Substantia nigra (tissue), 51 donors: ENCODE measurements at places on chromosomes 12 and 14.

DNA sequence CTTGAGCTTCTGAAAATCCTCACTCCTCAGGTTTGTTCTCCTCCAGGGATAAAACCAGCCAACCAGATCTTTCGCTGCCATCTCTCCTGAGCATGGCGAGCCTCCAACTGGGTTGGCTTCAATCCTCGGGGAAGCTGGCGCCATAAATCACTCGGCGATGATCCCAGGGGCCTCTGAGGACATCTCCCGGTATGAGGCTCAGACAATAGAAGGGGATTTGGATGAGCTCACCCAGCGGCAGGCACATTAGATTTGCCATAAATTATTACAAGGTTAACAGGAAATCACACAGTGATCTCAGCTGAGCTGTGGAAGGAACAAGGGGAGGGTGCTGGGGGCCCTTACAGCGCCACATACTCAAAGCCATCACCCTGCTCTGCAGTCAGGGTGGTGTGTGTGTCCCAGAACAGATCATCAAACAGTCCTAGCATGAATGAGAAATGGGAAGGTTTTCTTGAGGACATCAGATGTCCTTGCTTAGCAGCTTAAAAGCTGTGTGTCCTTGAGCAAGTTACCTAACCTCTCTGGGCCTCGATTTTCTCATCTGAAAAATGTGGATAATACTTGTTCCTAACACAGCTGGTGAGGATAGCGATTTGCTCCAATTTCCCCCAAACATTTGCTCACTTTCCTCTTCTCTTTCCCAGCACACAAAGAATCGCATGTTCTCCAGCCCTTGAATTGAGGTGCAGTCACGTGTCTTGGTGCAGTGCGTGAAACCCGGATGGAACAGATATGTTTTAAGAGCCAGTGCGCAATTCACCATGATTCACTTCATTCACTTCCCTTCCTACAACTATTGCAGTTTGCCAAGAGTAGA lies 142.8 kb downstream of the SCARB1 start:
- peak; percentile 44 for DNase-seq

DNA sequence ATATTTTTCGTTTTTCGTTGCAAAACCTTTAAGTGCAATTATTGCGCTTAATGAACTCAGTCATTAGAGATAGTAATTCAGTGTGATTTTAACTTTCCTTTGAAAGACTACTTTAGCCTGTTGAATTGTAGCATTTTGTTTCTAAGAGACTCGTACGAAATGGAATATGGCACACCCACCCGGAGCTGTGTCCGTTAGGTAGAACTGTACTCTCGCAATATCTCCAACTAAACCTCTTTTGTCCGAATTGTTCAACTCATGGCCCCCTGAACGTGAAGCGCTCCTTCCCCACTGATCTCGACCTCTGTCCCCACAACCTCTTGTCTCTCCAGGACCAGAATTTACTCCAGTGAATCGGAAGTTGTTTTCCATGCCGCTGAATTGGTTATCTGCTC lies 800 bp downstream of the PCNX4 start:
- no peak for DNase-seq

GRCh38 chr14:60658211-60658690 lies 9.0 kb upstream of the SIX1 start:
- DNase-seq = no peak

- no peak for DNase-seq
These were observed 33.9 kb downstream of the CCDC177 start for GRCh38 chr14:69540654-69541335.

DNA sequence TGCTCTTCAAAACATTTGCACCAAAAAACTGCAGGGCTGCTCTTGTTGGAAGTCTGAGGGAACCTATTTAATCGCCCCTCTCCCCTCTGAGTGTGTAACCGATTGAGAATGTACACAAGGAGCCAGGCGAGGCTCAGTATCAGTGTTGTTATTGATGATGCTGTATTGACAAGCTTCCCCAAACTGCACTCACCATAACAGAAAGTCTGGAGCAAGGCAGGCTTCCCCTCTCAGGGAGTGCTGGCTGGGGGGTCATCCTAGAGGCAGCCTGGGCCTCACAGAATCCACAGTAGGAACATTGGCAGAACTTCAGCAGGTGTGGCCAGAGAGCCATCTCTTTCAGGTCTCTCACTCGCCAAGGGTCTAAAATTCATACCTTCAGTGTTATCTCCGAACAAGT lies 58.1 kb upstream of the TUNAR start:
- no peak for DNase-seq

GRCh38 chr12:53101266-53101665 lies 2.0 kb upstream of the SOAT2 start:
- DNase-seq = no peak

DNA sequence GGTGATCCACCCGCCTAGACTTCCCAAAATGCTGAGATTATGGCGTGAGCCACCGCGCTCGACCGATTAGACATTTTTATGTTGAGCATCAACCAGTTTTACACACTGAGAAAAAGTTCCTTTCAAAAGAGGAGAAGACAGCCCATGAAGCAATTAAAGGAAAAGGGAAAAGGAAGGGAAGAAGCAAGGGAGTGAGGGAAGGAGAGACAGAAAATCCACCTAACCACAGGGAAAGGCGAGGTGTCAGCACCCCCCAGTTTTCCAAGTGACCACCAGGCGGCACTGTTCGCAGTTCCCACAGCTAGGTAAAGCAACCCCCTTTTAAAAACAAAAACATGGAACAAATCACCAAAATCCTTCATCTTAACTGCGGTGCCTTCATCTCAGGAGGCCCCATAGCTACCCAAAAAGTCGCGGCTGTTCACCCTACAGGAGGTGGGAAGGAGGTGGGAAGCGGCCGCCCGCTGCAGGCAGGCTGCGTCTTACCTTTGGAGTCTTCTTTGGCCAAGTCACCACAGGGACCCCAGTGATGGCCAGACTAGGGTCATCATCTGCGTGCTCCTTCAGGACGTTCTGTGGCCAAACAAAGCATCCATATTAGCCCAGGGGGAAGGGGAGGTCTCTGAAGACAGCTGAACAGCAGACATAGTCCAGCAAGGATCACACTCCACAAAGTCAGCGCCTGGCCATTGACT lies 86.6 kb downstream of the KDM2B start:
- peak; percentile 23 for DNase-seq

DNA sequence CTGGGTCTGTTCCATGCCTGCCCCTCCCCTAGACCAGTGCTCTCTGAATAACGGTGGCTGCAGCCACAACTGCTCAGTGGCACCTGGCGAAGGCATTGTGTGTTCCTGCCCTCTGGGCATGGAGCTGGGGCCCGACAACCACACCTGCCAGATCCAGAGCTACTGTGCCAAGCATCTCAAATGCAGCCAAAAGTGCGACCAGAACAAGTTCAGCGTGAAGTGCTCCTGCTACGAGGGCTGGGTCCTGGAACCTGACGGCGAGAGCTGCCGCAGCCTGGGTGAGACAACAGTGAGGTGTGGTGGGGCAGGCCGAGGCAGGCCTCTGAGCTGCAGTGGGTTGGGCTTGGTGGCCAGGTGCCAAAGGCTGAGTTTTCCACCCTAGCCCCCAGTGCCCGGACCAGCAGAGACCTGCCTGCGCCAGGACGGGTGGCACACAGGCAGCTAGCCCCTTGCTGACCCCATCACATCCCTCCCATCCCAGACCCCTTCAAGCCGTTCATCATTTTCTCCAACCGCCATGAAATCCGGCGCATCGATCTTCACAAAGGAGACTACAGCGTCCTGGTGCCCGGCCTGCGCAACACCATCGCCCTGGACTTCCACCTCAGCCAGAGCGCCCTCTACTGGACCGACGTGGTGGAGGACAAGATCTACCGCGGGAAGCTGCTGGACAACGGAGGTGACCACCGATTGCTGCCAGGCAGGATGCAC lies 28.2 kb upstream of the LRP1-AS start:
- DNase-seq = peak; percentile 45

GRCh38 chr12:14373217-14373616 lies 7.7 kb downstream of the ATF7IP start:
- DNase-seq = no peak

GRCh38 chr12:94207849-94208621 lies 59.7 kb downstream of the PLXNC1 start:
- DNase-seq = no peak

GRCh38 chr12:116202940-116203339 lies 74.6 kb downstream of the MED13L start:
- DNase-seq = no peak

- no peak for DNase-seq
These were observed 11.4 kb downstream of the CABP1 start for GRCh38 chr12:120651821-120652220.

GRCh38 chr14:72610831-72611200 lies 283.1 kb downstream of the DPF3 start:
- DNase-seq = no peak

GRCh38 chr12:108803428-108804105 lies 53.8 kb downstream of the SSH1 start:
- DNase-seq = peak; percentile 11

DNA sequence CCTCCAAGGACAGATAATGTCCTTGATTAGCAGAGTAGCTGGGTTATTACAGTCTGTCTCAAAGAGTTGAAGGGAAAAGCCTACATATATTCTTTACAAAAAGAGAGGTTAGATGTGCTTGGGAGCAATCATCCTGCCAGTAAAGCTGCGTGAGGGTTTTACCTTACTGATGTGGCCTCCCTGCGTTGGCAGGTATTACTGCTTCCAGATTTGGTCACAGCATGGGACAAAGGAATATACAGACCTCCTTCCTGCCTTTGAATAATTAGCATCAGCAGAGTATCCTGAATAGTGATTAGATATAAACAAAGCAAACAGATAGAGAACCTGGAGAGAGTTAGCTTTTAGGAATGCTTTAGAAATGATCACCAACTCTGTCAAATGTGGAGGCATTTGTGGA lies 69.6 kb downstream of the TMTC2 start:
- DNase-seq = no peak

DNA sequence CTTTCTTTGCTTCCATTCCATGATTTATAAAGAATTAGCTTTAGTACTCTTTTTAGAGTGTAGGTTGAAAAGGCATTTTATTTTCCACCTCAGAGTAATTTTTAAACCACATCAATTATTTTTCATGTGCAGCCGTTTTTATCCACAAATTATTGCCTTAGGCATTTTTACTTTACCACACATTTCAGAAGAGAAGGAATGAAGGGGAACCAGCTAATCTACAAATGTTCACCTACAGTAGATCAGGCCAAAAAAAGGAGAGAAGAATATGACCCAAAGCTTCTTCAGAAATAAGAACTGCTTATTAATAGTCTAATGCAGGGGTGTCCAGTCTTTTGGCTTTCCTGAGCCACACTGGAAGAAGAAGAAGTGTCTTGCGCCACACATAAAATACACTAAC lies 19.8 kb upstream of the NTN4 start:
- DNase-seq = no peak

- DNase-seq = no peak
These were observed 781 bp downstream of the ADGRD1 start for GRCh38 chr12:130954544-130954831.

- DNase-seq = no peak
These were observed 87.1 kb downstream of the ALG10 start for GRCh38 chr12:34109390-34109789.

GRCh38 chr14:61927520-61927919 lies 165.3 kb downstream of the SNAPC1 start:
- DNase-seq = no peak

DNA sequence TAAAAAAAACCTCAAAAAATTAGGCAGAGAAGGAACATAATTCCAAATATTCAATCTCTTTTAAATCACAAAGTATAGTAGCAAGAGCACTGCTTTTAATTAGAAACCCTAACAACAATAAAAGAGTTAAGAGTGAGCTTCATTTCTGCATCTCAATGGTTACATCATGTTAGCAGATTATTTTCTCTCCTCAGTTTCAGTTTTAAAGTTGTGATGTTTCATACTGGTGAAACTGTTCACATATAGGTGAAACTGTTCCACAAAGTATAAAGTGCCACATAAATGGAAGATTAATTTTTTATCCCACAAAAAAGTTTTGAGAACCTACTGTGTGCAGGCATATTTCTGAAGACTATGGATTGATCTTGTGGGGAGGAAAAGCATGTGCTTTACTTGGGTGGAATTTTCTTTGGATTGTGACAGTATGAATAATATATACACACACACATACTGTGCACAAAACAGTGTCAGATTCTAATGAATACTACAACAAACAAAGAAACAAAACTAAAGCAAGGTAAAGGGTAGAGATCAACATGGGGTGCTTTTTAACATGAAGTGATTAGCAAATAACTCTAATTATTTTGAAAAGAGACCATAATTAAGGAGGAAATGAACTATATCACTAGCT lies 17.1 kb downstream of the LUM start:
- DNase-seq = no peak

DNA sequence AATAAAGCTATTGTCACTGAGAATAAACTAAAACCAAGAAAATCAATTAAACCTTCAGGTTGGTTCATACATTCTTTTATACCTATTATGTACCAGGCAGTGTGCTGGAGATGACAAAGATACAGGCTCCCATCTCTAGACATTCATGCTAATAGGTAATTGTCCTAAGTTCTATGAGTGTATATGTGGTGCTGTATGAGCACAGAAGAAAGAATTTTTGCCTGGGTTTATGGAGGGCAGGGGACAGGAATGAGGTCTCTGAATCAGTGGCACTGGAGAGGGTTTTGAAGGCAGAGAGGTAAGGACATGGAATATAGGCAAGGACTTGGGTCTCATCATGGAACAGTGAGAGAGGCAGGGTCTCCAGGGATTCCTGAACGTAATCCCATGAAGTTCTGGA lies 38.7 kb downstream of the MAP1LC3B2 start:
- no peak for DNase-seq

GRCh38 chr12:122991623-122992275 lies 11.3 kb downstream of the ARL6IP4 start:
- DNase-seq = no peak

GRCh38 chr14:93984987-93985410 lies 8.6 kb upstream of the ASB2 start:
- no peak for DNase-seq

GRCh38 chr14:101591121-101591520 lies 29.8 kb downstream of the DIO3 start:
- no peak for DNase-seq

- no peak for DNase-seq
These were observed 169.6 kb downstream of the EGLN3 start for GRCh38 chr14:33781236-33781635.

GRCh38 chr12:16285586-16285985 lies 8.1 kb upstream of the SLC15A5 start:
- DNase-seq = no peak

GRCh38 chr12:19841451-19841850 lies 402.2 kb downstream of the AEBP2 start:
- no peak for DNase-seq

GRCh38 chr12:43578782-43579181 lies 26.8 kb upstream of the ADAMTS20 start:
- no peak for DNase-seq

DNA sequence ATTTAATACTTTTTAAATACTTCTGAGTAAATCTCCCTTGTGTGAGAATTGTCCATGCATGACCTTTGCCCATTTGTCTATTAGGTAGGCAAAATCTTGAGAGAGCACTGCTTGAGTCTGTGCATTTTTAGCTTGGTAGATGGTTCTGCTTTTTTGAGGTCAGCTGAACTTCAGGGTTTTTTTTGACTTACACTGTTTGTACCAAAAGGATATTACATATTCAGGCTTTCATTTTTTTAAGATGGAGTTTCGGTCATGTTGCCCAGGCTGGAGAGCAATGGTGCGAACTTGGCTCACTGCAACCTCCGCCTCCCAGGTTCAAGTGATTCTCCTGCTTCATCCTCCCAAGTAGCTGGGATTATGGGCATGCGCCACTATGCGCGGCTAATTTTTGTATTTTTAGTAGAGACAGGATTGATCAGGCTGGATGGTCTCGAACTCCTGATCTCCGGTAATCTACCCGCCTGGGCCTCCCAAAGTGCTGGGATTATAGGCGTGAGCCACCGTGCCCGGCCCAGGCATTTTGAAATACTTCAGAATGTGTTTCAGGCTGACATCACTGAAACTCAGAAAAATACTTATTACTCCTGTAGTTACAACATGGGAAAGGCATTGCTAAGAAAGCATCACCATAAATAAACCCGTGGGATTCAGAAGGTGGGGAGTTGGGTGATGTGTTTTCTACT lies 11.1 kb downstream of the RASSF3 start:
- DNase-seq = no peak
